ENCODE measurements at places on chromosomes 13 and 19.
A peak's percentile ranks its signal among the peaks of the same experiment; 100 is the strongest.

DNA sequence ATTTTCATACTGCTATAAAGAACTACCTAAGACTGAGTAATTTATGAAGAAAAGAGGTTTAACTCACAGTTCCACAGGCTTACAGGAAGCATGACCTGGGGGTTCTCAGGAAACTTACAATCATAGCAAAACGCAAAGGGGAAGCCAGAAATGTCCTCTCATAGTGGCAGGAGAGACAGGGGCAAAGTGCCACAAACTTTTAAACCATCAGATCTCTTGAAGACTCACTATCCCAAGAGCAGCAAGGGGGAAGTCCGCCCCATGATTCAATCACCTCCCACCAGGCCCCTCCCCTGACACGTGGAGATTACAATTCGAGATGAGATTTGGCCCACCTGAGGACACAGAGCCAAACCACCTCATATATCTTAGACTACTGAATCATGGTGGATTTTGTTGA lies 198.7 kb downstream of the KCTD12 start:
- no peak for DNase-seq

DNA sequence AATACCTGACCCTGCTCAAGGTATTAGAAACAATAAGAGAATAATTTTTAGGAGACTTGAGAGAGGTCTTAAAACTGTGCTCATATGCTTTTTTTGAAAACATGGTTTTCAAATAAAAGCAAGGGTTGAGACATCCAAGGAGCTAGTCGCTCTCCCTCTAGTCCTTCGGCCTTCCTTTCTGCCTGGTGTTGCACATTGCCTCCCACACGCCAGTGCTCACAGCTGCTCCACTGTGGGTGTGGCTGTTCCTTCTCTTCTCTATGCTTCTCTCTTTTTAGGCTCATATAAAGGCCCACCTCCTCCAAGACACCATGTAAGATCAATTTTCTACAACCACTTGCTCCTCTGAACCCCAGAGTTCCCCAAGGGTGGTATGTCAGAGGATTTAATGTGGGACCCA lies 352.6 kb downstream of the ENOX1 start:
- DNase-seq: no peak

- DNase-seq: no peak
Measured at GRCh38 chr13:50188696-50189095, 173.5 kb downstream of the KCNRG start.

GRCh38 chr13:64910096-64910495 lies 2320.0 kb downstream of the PCDH9 start:
- DNase-seq: no peak

DNA sequence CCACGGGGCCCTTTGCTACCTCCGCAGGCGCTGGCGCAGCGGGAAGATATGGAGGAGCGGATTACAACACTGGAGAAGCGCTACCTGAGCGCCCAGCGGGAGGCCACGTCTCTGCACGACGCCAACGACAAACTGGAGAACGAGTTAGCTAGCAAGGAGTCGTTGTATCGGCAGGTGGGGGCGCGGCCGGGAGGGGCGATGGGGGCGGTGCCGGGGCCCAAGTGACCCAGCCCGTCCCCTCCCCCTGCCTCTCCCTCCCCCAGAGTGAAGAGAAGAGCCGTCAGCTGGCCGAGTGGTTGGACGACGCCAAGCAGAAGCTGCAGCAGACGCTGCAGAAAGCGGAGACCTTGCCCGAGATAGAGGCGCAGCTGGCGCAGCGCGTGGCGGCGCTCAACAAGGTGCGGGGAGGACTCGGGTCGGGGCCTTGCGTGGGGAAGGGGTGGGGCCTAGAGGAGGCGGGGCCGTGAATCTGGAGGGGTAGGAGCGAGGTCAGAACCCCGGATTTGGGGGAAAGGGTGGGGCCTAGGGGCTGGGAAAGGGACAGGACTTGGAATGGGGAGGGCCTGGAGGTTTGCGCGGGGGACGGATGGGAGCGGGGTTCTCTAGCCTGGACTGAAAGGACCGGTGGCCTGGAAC lies 13.7 kb downstream of the PPFIA3 start:
- no peak for DNase-seq

DNA sequence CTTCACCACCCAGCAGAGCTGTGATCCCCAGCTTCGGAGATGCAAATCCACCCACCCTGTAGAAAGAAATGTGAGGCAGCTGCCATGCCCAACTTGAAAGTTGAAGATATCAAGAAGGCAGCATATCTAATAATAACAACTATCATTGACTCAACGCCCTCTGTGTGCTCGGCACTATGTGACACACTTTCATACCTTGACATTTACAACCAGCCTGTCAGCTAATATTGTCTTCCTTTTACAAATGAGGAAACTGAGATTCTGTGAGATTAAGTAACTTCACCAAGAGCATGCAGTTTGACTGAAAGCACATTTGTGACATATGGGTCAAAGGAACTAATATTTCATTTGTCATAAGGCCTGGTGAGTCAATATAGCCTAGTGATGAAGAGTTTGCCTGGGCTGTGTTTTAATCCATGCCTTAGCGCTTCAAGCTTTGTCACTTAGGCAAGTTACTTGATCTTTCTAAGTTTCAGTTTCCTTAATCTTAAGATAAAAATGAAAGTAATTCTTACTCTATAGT lies 137.0 kb downstream of the FLT1 start:
- peak; percentile 22 for DNase-seq

DNA sequence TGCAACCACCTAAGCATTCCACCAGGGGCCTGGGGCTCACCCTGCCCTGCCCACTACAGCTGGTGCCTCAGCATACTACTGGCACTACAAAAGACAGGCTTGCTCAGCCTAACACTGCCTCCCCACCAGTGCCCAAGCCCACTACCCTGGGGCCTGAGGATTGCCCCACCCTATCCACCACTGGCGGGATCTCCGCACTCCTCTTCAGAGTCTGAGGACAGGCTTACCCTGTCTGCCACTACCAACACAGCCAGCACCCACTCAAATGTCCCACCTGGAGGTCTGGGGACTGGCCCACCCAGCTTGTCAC lies 27.6 kb upstream of the N4BP2L1 start:
- DNase-seq: no peak

DNA sequence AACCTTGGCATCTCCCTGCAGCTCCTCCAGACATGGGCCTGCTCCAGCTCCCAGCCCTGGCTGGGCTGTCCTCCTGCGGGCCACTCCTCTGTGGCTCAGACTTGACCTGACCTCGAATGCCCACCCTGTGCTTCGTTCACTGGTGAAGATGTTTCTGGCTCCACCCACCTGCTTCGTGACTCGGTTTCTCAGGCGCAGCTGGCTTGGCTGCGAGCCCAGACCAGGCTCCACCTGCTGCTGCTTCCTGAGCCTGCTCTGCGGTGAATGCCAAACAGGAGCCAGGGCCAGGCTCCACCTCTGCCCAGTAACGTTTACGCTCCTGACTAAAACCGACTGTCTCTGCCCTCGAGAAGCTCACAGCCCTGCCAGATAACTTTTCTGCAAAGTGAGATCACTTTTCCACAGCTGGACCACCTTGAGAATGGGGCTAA lies 8.9 kb upstream of the RSPH6A start:
- DNase-seq: no peak

GRCh38 chr13:113526466-113527220 lies 36.1 kb upstream of the DCUN1D2 start:
- no peak for DNase-seq

GRCh38 chr13:72061613-72062012 lies 194.6 kb upstream of the DACH1 start:
- DNase-seq: no peak

DNA sequence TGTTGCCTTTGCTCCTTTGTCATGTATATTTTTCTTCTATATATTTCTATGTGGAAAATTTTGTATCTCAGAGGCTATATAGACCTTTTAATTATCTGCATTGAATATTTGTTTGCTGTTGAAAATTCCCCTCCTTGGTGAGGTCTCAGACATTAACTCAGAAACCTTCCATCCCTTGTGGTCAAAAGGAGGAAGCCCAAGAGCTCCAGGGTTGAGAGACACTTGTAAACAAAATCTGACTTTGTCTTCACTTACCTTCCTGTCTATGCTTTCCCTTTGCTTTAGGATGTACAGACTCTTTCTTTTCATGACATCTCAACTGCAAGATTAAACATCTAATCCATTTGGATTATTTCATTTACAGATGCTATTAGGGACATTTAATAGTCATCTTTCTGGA lies 157.5 kb downstream of the PCDH20 start:
- no peak for DNase-seq

GRCh38 chr13:27081893-27082679 lies 89.5 kb downstream of the USP12 start:
- DNase-seq: no peak

GRCh38 chr13:58480061-58480460 lies 848.5 kb downstream of the PCDH17 start:
- no peak for DNase-seq

GRCh38 chr13:43274881-43275280 lies 251.5 kb downstream of the DNAJC15 start:
- no peak for DNase-seq

GRCh38 chr13:27489456-27489855 lies 39.1 kb upstream of the MTIF3 start:
- DNase-seq: no peak

- DNase-seq: no peak
Measured at GRCh38 chr13:22789027-22789593, 391.7 kb upstream of the SGCG start.

- DNase-seq: no peak
Measured at GRCh38 chr13:103133556-103133955, 67.3 kb upstream of the SLC10A2 start.

- peak; percentile 86 for DNase-seq
Measured at GRCh38 chr19:38213911-38214625, 10.0 kb downstream of the DPF1 start.

GRCh38 chr19:29098863-29099481 lies 114.0 kb downstream of the UQCRFS1 start:
- no peak for DNase-seq

DNA sequence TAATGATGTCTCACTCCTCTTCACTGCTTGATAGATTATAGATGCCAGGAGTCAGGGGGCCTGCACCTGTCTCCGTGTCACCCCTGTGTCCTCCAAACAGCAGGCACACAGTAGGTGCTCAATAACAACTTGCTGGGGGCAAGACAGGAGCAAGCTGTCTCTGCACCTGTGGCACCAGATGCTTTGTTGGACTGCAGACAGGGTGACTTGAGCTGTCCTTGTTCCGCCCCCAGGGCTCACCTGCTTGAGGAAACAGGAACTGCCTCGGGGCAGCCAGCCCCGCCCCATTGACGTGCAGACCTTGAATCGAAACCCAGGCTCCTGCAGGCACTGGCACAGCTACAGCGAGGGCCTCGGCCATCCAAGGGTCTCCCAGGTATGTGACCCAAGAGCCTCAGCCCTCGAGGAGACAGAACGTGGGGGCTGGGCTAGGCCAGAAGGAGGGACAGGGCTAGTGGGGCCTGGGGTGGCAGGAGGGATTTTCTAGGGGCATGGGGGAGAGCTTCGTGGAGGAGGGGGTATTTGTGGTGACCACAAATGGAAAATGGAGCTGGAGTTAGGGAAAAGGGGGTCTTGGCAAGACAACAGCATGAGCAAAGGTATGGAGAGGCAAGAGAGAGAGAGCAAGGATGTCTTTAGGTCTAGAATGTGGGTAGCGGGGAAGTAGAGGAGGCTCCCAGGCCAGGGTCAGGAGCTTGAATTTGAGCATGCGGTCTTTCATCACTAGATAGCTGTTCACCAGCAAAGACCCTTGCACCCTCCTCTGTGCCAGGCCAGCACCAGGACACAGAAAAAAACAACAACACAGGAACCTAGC lies at the start of gene HSH2D:
Gene HSH2D, plus strand, starts transcription at position 287 of the 817 bp plus-strand sequence. CDS start 5,066 bp downstream, outside the sequence.
- DNase-seq: peak; percentile 72

- no peak for DNase-seq
Measured at GRCh38 chr13:75938811-75939560, 302.9 kb downstream of the LMO7 start.

- DNase-seq: peak; percentile 57
Measured at GRCh38 chr13:75761369-75761768, 125.2 kb downstream of the LMO7 start.

DNA sequence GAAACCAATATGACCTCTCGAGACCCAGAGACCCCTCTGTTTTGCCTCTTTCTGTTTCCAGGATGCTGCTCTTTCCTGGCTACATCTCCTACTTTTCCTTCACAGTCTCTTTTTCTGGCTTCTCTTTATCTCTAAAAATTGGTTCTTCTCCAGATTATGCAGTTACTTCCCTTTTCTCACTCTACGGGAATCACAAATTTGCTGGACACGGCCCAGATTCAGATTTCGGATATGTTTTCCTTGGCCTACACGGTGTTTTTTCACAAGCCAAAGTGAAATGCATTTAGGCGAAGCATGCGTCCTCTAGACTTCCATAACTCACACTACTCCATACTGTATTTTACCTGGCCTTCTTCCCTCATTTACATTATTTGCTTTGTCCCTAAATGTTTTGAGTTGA lies 214.7 kb upstream of the MIR17HG start:
- no peak for DNase-seq

GRCh38 chr13:39130301-39130700 lies 92.0 kb downstream of the NHLRC3 start:
- DNase-seq: no peak

GRCh38 chr13:72700509-72700908 lies 26.9 kb downstream of the MZT1 start:
- no peak for DNase-seq

GRCh38 chr19:49084206-49085019 lies 838 bp upstream of the SNRNP70 start:
- DNase-seq: no peak

DNA sequence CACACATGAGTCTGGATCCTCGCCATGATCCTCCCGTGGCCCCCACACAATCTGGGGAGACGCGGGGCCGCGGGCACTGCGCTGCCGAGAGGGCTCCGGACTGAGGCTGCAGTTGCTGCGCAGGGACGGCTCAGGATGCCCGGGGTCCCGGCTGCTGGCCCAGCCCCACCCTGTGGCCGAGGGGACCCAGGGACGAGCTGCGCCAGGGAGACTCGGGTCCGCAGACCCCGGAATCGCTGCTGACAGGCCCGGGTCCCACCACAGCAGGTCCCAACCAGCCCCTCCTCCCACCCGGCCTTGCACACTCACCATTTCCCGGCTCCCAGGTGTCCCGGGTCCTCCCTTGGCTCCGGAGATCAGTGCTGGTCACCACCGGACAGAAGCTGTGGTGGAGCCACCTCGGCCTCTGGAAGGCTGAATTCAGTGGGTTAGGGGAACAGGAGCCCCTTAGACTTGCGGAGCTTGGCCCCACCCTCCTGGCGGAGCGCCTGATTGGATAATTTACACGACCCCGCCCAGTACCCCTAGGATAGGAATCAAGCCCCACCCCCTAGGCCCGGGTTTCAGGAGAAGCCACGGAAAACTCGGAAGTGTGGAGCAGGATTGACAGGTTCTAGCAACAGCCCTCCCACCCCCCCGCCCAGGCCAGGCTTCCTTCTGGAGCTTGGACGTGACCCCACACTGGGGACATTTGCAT lies 57.4 kb downstream of the ZNF44 start:
- no peak for DNase-seq

GRCh38 chr19:52896431-52897137 lies 851 bp downstream of the ZNF320 start:
- DNase-seq: no peak

Measured in activated CD4-positive, alpha-beta T cell treated with anti-CD3 and anti-CD28 coated beads, Interleukin-2, Interleukin-4, amounts not matched to agents 100 ng/mL and 50 ng/mL, durations not matched to agents 16 hours and 8 hours (primary cell).